ENCODE measurements at places on chromosomes 6 and 20. TPM values are rescaled to one million over a fixed set of nuclear protein-coding genes. Genes with fewer than 3 reads are reported as not detected.

E2F3 gene
- 4.3 TPM for polyA plus RNA-seq

GMEB2 gene
- polyA plus RNA-seq = 7.5 TPM

ADGRF1 gene
- 0.16 TPM for polyA plus RNA-seq

DDR1 gene
- 57.4 TPM for polyA plus RNA-seq

SLC13A3 gene
- 2.2 TPM for polyA plus RNA-seq

DPPA5 gene
- not detected for polyA plus RNA-seq

CPXM1 gene
- polyA plus RNA-seq = 38.5 TPM

WFDC10B gene
- polyA plus RNA-seq = not detected

KCNG1 gene
- polyA plus RNA-seq = 0.22 TPM

HLA-DQA1 gene
- polyA plus RNA-seq = 47.9 TPM

FAM83D gene
- polyA plus RNA-seq = 0.64 TPM

VSTM2L gene
- 0.82 TPM for polyA plus RNA-seq

PACSIN1 gene
- 0.21 TPM for polyA plus RNA-seq

CNKSR3 gene
- 6.8 TPM for polyA plus RNA-seq

CDC40 gene
- 8.6 TPM for polyA plus RNA-seq

NRSN1 gene
- polyA plus RNA-seq = not detected

DDX43 gene
- polyA plus RNA-seq = 1.1 TPM

PSMB1 gene
- 239 TPM for polyA plus RNA-seq

PDE10A gene
- 0.41 TPM for polyA plus RNA-seq

DLK2 gene
- 0.34 TPM for polyA plus RNA-seq

CCM2L gene
- 11.2 TPM for polyA plus RNA-seq

ADGRB3 gene
- polyA plus RNA-seq = 0.08 TPM

TOMM6 gene
- 342 TPM for polyA plus RNA-seq

CALHM4 gene
- not detected for polyA plus RNA-seq

MYLK4 gene
- polyA plus RNA-seq = 0.25 TPM

C6orf15 gene
- not detected for polyA plus RNA-seq

TNNC2 gene
- 3.3 TPM for polyA plus RNA-seq

SYTL3 gene
- polyA plus RNA-seq = 3.9 TPM

OVOL2 gene
- polyA plus RNA-seq = 0.83 TPM

RAD21L1 gene
- 0.02 TPM for polyA plus RNA-seq

KCNK17 gene
- 0.35 TPM for polyA plus RNA-seq

GRM1 gene
- polyA plus RNA-seq = not detected

STK4 gene
- 3.9 TPM for polyA plus RNA-seq

NUP43 gene
- polyA plus RNA-seq = 7.0 TPM

HDGFL1 gene
- polyA plus RNA-seq = not detected

EEF1A2 gene
- 3.2 TPM for polyA plus RNA-seq

MUCL3 gene
- polyA plus RNA-seq = 0.08 TPM
